ENCODE measurements at places on chromosomes 11 and 22.

DNA sequence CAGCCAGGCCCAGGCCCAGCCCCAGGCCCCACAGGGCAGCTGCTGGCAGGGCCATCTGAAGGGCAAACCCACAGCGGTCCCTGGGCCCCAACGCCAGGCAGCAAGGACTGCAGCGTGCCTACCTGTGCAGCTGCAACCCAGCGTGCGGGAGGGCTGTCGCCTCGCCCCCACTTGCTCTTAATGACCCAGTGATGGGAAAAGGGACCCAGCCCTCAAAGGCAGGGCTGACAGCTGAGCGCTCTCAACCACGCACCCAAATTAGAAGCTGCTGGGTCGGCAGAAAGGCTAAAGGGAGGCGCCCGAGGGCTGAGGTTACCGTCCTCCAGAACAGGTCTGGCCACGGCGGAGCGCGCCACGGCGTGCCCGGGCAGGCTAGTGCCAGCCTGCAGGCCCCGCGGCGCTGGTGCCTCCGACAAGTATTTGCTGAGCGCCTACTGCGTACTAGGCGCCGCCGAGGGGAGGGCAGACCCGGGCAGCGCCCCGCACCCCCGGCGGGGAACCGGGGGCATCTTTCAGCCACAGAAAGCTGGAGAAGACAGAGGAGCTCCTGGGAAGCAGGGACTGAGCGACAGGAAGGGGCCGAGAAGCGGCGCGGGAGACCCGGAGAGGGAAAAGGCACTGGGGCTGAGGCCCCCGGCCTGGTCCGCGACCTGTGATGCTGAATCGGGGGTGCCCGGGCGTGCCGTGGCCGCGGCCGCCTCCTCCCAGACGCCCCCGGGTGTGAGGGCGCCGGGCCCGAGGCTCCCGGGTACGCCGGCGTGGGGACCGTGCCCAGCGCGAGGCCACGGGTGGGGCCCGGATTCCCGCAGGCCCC lies 773 bp downstream of the HRAS start:
- DNase-seq, result no peak

GRCh38 chr11:28106353-28107043 lies 1.5 kb downstream of the KIF18A start:
- DNase-seq, result no peak

- no peak for DNase-seq
Observed at GRCh38 chr11:65329478-65329877, 4.2 kb upstream of the DPF2 start.

DNA sequence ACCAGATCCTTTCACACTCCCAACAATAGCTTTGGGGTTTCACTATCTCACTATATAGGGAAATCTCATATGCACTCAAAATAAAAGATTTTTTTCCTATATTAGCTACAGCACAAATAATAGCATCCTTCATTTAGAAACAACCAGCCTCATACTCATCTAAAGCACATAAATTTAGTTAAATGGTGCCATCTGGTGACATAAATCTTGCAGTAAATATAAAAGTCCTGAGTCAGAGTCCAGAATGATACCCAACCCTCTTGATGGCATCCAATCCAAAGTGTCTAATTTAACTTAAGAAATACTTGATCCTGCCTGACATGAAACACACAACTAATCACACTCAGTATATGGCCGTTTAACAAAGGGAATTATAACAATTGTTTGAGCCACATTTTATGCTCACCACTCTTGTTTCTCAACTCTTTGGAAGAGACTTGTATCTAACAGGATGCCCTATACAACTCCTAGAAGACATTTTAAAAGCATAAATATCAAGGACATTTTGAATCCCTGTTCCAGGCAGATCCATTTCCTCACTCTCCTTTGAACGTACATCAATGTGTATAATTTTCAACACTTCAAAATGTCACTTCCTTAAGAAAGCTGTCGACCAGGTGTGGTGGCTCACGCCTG lies 36.2 kb downstream of the DLG2 start:
- DNase-seq, result peak; percentile 10

GRCh38 chr22:41687901-41688364 lies 734 bp downstream of the SNU13 start:
- DNase-seq, result no peak

- DNase-seq, result no peak
Observed at GRCh38 chr11:61058583-61059259, 43.6 kb upstream of the CD5 start.

GRCh38 chr22:40512426-40513136 lies 123.9 kb downstream of the MRTFA start:
- peak; percentile 26 for DNase-seq

DNA sequence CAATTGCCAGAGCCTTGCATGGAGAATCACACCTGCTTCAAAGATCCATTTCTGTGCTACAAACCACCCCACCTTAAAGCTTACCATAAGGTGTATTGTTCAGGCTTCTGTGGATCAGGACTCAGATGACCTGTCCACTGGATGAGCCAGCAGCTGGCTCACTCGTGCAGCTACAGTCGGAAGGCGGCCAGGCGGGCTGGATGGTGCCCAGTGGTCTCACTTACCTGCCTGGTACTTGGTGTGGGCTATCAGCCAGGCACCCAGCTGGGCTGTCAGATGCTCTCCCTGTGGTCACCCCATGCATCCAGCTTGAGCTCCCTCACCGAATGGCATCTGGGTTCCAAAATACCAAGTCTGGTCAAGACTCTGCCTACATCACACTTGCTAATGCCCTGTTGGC lies 10.9 kb upstream of the APOBEC3B start:
- DNase-seq, result no peak

GRCh38 chr11:72418834-72419560 lies 15.3 kb downstream of the CLPB start:
- no peak for DNase-seq

- no peak for DNase-seq
Observed at GRCh38 chr11:2558397-2558796, 113.6 kb downstream of the KCNQ1 start.

DNA sequence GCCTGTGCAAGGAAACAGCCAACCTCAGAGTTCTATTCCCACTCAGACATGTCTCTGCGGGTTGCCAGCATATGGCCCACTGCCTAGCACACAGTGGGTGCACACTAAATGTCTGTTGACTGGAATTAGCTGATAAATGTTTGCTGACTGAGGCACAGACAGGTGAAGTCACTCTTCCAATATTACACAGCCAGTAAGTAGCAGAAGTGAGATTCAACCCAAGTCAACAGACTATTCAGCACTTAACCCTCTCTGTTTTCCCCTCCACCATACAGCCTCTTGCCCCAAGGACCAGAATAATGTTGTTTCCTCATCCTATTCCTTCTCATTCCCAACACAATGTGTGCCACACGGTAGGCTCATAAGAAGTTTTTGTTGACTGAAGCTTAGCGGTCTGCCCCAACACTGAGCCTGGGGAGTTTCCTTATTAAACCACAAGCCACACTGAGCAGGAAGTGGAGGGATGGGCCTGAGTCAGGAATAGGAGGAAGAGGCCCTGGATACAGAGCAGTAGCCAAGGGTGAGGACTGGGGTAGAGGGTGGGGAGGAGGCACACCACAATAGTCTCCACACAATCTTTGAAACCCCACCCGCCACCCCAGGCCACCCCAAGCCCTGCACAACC lies 15.7 kb upstream of the IL10RA start:
- no peak for DNase-seq

GRCh38 chr11:58940028-58940427 lies 740 bp downstream of the GLYATL1 start:
- DNase-seq, result no peak

GRCh38 chr11:78078218-78079167 lies 1.2 kb downstream of the NDUFC2 start:
- no peak for DNase-seq

DNA sequence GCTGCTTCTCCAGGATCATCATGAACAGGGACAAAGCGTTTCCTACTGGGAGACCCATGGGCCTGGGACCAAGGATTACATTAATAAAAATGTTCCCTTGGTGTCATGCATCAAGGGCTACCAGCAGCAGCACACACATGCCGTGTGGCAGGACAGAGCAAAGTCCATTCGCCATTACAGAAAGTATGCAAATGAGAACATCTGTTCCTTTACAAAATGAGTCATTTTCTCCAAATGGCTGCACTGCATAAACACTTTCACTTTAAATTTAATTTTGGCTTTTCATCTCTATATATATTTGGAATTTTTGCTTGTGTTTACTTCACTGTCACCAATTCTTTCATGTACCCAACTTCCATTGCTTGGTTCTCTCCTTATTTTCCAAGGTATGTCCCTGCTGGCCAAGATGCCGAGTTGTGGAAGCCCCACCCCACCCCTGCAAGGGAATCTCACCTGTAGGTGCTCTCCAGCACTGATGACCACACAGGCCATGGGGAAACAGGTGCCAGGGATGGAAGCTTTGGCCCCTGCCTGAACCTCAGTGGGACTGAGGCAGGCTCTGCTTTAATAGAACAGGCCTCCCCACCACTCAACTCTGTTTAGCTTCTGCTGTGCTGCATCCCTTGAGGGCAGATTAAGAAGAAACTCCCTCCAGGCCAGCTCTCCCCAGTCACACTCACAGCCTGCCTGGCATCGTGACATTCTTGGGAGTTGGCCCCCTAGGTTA lies 15.6 kb upstream of the GNAZ start:
- DNase-seq, result peak; percentile 5

DNA sequence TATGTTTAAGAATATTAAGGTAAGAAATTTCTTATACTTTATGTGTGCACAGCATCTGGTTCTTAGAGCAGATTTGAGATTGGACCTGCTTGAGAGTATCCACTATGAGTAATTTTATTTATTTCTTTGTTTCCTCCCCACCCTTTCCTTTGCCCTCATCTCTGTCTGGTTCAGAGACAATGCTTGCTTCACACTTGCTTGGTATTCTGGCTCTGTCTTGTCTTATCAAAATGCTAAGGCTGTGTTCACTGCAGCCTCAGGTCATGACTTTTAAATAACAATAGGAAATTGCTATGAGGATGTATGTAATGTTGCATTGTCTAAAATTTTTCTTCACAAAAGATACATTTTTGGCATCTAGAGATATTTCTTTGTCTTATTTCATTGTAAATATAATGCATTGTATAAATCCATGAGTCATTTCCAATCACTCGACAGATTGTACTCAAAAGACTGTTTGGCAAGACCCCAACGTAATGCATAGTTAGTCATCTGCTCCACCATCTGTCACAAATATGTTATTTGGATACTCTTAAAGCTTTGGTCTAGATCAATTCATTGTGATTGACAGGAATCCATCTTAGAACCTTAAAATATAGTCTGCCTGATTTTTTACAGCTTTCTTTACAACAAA lies 395.7 kb downstream of the AASDHPPT start:
- no peak for DNase-seq

DNA sequence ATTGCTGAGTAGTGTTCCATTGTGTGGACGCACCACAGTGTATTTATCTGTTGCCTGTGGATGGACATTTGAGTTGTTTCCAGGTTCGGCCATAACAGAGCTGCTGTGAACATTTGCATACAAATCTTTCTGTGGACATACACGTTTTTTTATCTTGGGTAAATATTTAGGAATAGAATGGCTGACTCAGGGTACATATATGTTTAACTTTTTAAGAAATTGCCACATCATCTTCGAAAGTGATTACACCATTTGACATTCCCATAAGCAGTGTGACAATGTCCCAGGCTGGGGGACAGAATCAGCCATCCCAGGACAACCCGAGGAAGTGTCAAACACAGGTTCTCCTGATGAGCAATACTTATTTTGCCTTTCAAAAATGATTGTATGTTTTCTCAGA lies 87.9 kb downstream of the OSBP2 start:
- peak; percentile 39 for DNase-seq
